ENCODE measurements at places on chromosomes 2 and 18. TPM values are rescaled to one million over a fixed set of nuclear protein-coding genes. Genes with fewer than 3 reads are reported as not detected.

Gene TXNDC2
- 0.11 TPM for total RNA-seq

Gene SPP2
- total RNA-seq, result not detected

DNA sequence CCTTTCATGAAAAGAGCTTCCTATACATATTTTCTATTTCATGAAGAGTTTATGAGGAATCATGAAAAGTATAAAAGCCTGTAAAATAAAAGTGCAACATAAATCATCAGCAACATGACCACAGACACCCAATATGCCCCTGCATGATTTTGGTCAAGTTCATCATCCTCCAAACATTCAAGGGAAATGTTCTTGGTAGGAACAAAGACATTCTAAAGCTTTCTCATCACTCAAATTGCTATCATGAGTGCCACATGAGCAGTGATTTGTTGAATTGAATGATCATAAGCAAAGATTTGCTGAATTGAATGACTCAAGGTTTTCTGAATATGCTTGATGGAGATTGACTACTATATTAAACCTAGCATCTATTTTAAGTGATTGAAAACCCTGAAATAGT, 172.2 kb downstream of the MBD2 start:
- no peak for DNase-seq

Gene CHRND
- total RNA-seq, result not detected

DNA sequence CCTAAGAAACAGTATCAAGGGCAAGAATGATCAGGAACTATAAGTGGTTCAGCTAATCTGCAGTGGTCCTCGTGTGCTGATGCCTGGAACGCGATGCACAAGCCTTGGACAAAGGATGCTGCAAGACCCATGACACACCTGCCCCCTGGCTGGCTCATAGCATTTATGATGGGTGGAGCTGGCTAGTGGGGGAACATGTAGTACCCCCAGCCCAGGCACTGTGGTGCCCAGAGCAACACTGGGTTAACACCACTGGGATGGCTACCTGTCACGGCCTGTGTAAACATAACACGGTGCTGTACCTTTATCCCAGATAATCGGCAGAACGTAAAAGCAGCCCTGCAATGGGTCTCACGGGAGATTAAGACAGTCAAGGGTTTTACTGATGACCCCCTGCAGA, 60.3 kb upstream of the PEX13 start:
- no peak for DNase-seq

- no peak for DNase-seq
Observed at GRCh38 chr2:106858810-106859209, 27.2 kb downstream of the ST6GAL2 start.

DNA sequence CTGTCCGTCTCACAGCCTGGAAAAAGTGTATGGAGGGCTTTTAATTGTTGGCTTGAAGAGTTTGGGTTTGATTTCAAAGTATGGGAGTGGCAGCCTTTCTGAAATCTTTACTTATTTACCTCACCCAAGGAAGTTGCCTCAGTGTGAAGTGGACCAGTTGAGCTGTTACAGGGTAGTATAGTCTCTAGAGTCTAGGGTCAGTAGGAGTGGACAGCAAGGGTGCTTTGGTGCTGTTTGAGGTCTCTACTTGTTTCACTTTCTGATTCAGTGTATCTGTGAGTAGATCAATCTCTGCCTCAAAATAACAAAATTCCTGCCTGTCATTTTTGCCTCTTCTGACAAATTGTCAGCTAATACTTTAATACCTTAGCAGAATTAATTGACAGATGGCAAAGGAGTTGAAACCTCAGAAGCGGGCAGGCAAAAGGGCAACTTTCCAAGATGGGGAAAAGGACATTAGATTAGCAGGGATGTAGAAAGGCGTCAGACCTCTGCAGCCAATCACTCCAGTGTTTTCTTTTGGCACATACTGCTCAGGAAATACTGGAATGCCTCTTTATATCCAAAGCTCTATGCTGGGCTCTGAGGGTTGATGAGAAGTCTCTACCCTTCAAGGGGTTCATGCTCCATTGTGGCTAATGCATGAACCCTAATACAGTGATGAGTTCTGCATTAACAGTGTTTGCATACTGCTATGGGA, 5.9 kb downstream of the RIOK3 start:
- no peak for DNase-seq

- peak; percentile 19 for DNase-seq
Observed at GRCh38 chr2:118309946-118310680, 221.8 kb downstream of the INSIG2 start.

DNA sequence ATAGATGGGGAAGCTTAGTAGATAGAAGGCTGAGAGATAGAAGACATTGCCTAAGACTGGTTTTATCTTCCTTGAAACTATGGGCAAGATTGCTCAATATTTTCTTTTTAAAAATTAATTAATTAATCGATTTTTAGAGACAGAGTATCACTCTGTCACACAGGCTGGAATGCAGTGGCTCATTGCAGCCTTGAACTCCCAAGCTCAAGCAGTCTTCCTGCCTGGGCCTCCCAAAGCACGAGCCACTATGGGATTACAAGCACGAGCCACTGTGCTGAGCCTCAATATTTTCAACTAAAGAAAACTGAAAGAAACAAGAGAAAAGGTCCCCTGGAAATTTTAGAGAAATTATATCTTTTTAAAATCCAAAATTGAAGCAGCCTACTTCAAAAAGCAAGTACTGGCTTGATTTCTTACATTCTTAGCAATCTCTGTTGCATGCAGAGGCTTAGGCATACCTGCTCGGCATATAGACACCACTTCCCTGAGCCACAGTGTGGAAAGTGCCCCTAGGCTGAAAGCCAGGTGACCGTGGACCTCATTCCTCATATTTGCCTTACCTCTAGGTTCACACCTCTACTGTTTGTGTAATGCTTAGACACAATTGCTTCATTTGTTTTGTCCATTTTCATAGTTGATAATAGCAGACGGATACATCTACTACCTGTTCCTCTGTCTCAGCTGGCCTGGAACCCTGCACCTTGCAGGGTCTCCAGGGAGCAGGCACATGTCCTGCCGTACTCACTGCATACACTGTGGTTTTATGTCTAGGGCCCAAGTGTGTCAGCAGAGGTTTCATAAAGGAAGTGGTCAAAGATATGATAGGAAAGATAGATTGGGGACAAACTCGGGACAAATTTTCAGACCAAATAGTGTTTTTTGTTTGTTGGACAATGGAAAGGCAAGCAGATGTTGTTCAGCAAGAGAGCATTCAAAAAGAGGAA, 166.5 kb upstream of the ALPP start:
- DNase-seq, result no peak

DNA sequence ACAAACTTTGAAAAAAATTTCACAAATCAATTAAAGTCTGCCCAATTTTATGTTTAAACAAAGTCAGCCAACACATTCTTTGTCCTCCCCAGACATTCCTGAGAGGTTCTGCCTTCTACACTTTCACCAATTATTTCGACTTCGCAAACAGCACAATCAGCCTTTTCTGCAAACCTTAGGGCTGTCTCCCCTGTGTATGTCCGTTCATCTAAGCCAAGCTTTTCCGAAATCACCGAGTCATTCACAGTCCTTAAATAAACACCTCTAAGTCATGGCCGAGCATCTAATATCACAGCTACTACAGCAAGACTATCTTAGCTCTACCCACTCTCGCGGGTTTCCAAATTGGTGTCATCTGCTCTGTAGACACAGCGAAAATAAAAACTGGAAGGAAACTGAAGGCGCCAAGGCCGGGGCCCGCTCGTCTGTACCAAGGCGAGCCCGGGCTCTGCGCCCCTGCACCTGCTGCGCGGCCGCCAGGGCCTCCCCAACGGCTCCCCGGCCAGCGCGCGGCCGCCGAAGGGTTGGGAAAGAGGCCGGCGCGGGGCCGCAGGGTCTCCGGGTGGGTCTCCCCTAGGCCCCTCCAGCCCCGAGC, 730 bp downstream of the ODC1 start:
- no peak for DNase-seq

Gene CHAC2
- total RNA-seq, result 1.5 TPM

- no peak for DNase-seq
Observed at GRCh38 chr2:63776382-63776781, 65.3 kb upstream of the UGP2 start.

GRCh38 chr2:211812587-211812986, 726.0 kb downstream of the ERBB4 start:
- DNase-seq, result no peak

DNA sequence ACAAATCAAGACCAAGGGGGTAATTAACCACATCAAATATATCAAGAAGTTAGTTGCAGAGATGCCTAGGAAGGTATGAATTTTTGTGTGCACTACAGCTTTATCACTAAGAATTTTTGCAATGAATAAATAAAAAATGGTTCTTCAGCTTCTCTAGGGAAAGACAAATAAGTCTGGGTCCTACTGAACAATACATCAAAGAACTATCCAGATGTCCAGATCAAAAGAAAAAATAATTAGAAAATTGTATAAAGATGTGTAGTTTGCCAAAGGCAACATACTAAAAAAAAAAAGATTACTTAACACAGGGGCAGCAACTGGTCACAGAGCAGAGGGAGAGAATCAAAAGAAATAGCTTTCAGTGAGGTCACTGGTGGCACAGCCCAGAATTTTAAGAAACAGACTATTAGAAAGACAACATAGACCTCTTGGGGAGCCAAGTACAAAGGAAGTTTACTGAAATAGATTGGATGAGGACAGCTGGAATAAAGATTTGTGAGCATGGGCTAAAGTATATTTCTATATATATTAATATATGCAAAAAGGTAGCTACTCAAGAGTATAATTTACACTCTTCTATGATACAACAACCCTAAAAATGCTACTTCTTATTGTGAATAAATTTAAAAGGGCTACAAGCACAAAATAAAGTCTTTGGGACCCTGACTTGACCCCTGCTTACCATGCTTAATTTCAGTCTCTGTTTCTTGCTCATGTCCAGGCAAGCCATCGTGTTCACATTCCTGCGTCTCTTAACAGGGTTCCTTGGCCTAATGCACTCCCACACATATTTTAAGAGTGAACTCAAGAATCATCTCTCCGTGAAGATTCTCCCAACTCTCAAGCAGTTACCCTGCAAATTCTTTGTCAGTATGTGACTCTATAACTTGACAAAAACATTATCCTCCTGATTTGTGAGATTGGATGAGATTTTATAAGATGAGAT, 99.0 kb upstream of the GRB14 start:
- no peak for DNase-seq

DNA sequence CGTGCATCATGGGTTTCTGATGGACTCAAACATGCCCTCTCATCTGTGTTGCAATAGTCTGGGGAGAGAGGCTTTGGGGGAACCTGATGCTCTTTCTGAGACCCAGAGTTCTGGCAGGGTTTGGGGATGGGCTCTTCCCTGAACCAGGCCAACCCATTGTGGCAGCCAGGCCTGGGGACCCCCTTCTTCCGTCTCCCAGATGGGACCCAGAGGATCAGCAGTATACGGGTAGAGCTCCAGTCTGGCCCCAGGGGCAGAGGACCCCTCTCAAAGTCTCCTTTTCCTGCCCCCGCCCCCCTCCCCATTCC, 333.7 kb downstream of the DYSF start:
- no peak for DNase-seq

GRCh38 chr2:193695367-193695766, 1500.6 kb upstream of the TMEFF2 start:
- no peak for DNase-seq

Gene B3GNT7
- 34.0 TPM for total RNA-seq

DNA sequence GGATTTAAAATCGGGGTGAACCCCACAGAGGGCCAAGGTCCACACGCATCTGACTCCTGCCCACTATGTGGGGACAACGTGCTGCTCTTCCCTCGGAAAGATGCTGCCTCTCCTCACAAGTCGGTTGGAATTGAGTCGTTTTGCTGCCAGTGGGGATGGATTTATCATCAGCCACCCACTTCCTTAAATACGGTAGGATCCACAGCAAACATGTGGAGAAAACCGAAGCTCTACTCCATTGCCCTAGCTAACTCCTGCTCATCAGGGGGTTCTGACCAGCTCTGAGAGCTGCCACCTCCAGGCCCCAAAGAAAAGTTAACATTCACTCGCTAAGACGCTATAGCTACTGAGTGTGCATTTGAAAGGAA, 80.9 kb downstream of the CHRNA1 start:
- no peak for DNase-seq

DNA sequence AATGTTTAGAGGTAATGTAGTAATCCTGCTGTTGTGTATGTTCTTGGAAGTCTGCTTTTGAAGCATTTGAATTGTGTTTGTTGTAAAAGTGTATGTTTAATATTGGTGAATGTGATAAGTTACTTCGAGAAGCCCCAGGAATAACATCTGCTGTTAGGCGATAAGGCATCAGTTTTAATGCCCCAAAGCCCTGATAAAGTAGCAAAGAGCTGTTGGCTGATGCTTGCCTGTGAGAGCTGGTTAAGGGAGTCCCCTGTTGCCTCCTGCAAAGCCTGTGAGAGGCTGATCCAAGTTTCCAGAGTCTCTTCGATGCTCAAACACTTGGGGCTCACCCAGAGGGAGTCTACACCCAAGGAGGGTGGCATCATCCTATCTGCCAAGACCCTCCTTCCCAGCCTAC, 110.3 kb downstream of the RNF152 start:
- no peak for DNase-seq

Gene LIMS2
- total RNA-seq, result 3.8 TPM

GRCh38 chr2:231671270-231672050, 36.9 kb upstream of the PTMA start:
- DNase-seq, result no peak

- DNase-seq, result no peak
Observed at GRCh38 chr2:148719195-148719749, 74.7 kb downstream of the EPC2 start.

- DNase-seq, result no peak
Observed at GRCh38 chr18:23926571-23926970, 88.0 kb upstream of the TTC39C start.

GRCh38 chr2:46539327-46540276, 60.2 kb downstream of the TMEM247 start:
- DNase-seq, result no peak

- no peak for DNase-seq
Observed at GRCh38 chr2:158127380-158127804, 25.7 kb downstream of the UPP2 start.

GRCh38 chr2:10880586-10881321, 31.0 kb upstream of the KCNF1 start:
- no peak for DNase-seq

Gene SNTG2
- 2.0 TPM for total RNA-seq

DNA sequence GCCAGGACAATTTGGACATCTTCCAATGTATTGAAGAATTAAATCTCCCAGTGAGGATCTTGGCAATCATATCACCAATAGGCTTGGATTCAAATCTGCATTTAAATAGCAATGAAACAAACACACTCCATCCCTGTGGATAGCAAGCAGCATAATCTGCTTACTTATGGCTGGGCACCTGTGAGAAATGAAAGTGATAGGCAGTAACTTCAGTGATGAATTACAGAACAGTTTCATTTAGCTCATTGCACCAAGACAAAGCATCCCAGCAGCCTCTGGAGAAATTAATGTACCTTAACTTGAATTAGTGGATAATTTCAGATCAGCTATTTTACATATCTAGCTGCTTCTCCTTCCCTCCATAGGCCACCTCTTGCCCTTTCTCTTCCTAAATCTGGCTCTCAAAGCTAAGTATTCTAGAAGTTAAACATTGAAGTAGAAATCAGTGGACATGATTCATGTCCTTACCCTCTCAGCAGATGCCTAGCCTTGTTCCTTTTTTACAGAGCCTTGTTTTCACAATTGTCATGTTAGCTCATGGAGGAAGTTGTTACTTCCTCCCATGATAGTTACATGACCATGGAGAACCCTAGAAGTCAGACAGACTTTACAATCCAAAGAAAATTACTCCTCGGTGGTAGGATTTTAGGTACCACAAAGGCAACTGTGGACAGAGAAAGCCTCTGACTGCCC, 88.5 kb upstream of the TACR1 start:
- no peak for DNase-seq
